T-cell (primary cell): ENCODE measurements at places on chromosomes 4 and X.

- peak overlapping the region; percentile 99 for H3K4me3 ChIP-seq
- DNase-seq = no peak
- H3K36me3 ChIP-seq = no peaks in the 10 kb centered on the region
Measured at GRCh38 chr4:8439914-8440491, 520 bp downstream of the ACOX3 start.

DNA sequence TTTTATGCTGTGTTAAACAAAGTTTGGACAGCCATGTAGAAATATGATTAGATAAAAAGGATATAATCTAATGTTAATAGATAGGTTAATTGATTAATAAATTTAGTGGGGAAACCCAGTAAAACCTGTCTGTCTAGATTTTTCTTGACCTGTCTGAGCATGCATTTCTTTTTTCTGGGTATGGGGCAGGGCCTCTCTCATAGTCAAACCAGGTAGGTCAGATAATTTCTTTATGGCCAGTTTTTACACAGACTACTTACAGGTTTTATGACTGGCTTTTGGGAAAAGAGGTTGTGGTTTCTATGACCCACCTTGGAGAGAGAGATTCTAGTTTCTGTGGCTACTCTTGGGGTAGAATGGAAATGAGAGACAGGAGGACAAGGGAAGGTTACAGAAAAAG lies 135.6 kb upstream of the EPHA5 start:
- no peak overlapping the region for H3K4me3 ChIP-seq
- H3K27me3 ChIP-seq = no peaks in the 10 kb centered on the region
- no peak overlapping the region for H3K27ac ChIP-seq
- no peaks in the 10 kb centered on the region for H3K36me3 ChIP-seq

DNA sequence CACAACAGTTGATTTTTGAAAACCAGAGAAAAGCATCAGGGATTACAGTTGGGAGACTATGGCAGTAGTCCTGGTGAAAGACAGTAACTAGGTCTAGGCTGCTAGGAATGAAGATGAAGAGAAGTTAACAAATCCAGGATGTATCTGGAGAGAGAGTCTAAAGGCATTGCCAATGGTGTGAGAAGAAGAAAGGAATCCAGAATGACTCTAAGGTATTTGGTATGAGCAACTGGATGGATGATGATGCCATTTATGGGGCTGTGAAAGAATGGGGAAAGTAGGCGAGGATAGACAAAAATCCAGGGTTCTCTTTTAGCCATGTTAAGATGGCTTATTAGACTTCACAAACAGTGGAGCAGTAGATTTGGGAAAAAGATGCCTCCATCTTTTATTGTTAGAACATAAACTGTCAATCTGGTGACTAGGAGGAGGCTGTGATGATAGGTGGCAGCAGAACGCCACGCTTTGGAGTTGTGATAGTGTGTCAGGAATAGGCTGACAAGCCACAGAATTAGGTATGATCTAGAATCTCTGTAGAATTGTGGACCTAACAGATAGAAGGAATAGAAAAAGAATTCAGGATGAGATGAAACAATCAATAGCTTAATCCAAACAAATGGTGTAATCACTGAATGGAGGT lies 27.3 kb upstream of the JADE1 start:
- H3K4me3 ChIP-seq = no peak overlapping the region
- no peaks in the 10 kb centered on the region for H3K27me3 ChIP-seq
- H3K4me1 ChIP-seq = no peaks in the 10 kb centered on the region
- peak; percentile 61 for DNase-seq

DNA sequence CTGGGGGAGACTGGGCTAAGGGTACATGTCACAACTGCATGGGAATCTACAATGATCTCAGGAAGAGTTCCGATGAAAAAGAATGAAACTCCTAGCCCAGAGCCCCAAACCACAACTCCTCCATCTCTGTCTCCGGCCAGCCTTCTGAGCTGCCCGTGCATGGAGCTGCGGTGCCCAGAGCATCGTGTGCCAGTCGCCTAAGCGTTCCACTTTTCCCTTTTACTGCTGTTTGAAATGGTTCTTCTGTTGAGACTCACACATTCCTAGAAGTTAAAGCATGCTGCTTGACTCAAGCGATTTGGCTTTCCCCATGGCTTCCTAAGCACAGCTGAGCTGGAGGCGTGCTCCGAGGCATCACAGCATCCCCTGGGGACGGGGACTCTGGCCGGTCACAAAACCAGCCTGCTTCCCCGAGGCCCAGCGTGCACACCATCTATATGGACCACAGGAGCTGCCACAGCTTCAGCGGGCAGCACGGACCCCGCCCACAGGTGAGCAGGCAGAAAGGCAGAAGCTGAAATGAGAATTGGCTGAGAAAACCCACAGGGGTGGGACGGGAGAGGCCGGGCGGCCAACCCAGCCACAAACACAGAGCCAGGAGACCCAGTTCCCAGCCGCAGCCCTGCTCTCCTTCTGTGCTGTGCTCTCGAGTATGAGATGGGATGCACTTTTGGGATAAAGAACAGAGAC lies 5.0 kb downstream of the CCNQ start:
- H3K36me3 ChIP-seq = peaks cover 44% of the 10 kb centered on the region
- no peaks in the 10 kb centered on the region for H3K27me3 ChIP-seq
- H3K4me1 ChIP-seq = peaks cover 23% of the 10 kb centered on the region
- no peak for DNase-seq
- H3K4me3 ChIP-seq = no peak overlapping the region

GRCh38 chr4:142353149-142353738 lies 492.9 kb downstream of the INPP4B start:
- H3K4me3 ChIP-seq = no peak overlapping the region
- H3K27ac ChIP-seq = peak overlapping the region; percentile 36
- no peaks in the 10 kb centered on the region for H3K27me3 ChIP-seq
- DNase-seq = peak; percentile 72
- peaks cover 35% of the 10 kb centered on the region for H3K4me1 ChIP-seq

GRCh38 chrX:74510401-74510800 lies 89.1 kb downstream of the SLC16A2 start:
- H3K4me3 ChIP-seq = no peak overlapping the region
- H3K27me3 ChIP-seq = peaks cover 3% of the 10 kb centered on the region
- DNase-seq = no peak
- no peaks in the 10 kb centered on the region for H3K4me1 ChIP-seq
- H3K27ac ChIP-seq = no peak overlapping the region

GRCh38 chr4:66991521-66991920 lies 553.8 kb downstream of the CENPC start:
- no peaks in the 10 kb centered on the region for H3K36me3 ChIP-seq
- no peaks in the 10 kb centered on the region for H3K4me1 ChIP-seq
- H3K4me3 ChIP-seq = no peak overlapping the region
- no peak overlapping the region for H3K27ac ChIP-seq

DNA sequence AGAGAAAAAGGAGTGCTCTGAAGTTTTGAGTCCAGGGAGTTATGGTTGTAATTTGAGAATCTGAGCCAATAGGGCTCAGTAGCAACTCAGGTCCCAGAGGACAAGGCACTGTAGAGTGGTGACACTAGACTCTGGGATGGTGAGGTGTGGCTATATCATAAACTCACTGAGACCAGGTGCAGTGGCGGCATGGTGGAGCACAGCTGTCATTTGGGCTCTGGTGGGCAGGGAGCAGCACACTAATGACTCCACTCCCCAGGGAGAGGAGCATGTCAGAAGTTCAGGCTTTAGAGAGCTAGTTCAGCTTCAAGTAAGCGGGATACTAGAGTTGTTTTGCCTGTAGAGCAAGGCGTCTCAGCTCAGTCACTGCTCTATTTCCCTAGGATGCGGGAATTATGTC lies 165.4 kb upstream of the USP38 start:
- H3K4me1 ChIP-seq = no peaks in the 10 kb centered on the region
- peaks cover 6% of the 10 kb centered on the region for H3K27me3 ChIP-seq
- no peak overlapping the region for H3K4me3 ChIP-seq

DNA sequence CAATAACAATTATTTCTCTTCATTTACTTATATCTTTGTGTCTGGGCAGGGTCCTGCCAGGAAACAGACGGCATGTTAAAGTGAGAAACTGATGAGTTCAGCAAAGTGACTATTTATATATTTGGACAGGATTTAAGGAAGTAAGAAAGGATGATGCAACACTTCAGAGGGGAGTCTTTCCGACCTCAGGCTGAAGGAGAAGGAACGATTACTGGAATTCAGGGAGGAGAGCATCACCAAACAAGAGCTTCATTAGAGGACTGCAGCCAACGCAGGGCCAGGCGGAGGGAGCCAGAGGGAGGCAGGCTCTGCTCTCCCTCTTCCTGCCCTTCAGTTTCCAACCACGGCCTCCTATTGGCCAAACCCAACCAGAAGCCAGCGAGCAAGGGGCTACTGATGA lies 1.5 kb upstream of the TLR7 start:
- no peak for DNase-seq
- H3K4me3 ChIP-seq = no peak overlapping the region
- no peak overlapping the region for H3K27ac ChIP-seq
- H3K4me1 ChIP-seq = no peaks in the 10 kb centered on the region

GRCh38 chr4:153148791-153149190 lies 55.5 kb upstream of the TRIM2 start:
- H3K27me3 ChIP-seq = no peaks in the 10 kb centered on the region
- no peak overlapping the region for H3K4me3 ChIP-seq
- DNase-seq = no peak
- H3K4me1 ChIP-seq = peaks cover 19% of the 10 kb centered on the region

- no peak overlapping the region for H3K4me3 ChIP-seq
- H3K36me3 ChIP-seq = no peaks in the 10 kb centered on the region
- no peak overlapping the region for H3K27ac ChIP-seq
- H3K27me3 ChIP-seq = no peaks in the 10 kb centered on the region
- H3K4me1 ChIP-seq = no peaks in the 10 kb centered on the region
Measured at GRCh38 chrX:47047989-47048388, 30.3 kb upstream of the RGN start.

DNA sequence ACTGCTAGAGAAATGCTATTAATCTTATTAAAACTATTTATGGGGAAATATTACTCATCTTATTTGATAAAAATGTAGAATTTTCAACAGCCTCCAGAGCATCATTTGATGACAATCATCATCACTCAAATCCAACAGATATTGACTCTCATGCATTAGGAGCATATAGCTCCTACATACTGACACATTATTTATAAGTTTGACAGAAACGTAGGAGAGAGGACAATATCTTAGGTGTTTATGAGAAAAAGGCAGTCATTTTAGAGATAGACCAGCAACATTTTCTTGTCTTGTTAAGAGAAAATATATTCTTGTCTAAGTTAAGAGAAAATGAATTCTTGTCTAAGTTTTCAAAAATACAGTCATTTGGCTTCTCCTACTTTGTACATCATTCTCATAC lies 2550.2 kb downstream of the PCDH7 start:
- no peaks in the 10 kb centered on the region for H3K36me3 ChIP-seq
- no peaks in the 10 kb centered on the region for H3K27me3 ChIP-seq
- H3K4me3 ChIP-seq = no peak overlapping the region
- no peak overlapping the region for H3K27ac ChIP-seq
- H3K4me1 ChIP-seq = no peaks in the 10 kb centered on the region
- DNase-seq = no peak

DNA sequence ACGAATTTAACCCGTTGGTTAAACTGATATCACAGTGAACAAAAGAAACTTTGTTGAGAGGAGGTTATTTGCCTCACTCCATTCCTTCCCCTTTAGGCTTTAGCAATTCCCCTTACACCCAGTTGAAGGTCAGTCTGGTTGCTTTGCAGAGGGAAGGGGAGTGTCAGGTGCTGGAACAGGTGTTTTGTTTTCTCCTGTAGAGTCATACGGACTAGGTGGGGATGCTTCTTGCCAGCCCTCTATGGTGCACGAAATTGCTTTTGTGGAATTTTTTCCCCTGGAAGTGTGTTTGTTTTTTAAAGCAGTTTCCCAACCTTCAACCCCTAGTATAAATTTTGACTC lies 33.1 kb downstream of the DLG3 start:
- H3K4me1 ChIP-seq = no peaks in the 10 kb centered on the region
- no peaks in the 10 kb centered on the region for H3K27me3 ChIP-seq
- no peaks in the 10 kb centered on the region for H3K36me3 ChIP-seq
- no peak overlapping the region for H3K4me3 ChIP-seq

DNA sequence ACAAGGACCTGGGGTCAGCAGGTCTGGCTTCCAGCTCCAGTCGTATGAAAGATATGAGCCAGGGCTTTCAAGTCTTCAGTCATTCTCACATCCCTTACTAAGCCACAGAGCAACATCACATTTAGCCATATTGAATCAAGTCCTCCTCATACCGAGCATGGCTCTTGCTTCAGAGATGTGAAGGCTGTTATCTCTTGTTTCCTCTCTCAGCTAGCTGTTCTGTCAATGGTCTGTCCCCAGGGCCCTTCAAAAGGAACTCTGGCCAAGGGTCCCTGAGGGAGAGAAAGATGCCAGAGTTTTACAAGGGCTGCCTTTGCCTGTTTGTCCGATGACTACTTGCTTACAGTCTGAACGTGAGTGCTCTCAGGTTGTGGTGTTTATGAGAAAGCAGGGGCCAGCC lies 30.5 kb downstream of the DOCK11 start:
- DNase-seq = no peak
- H3K36me3 ChIP-seq = peaks cover 4% of the 10 kb centered on the region
- H3K27me3 ChIP-seq = no peaks in the 10 kb centered on the region
- H3K27ac ChIP-seq = peak overlapping the region; percentile 89
- H3K4me1 ChIP-seq = peaks cover 69% of the 10 kb centered on the region
- no peak overlapping the region for H3K4me3 ChIP-seq

DNA sequence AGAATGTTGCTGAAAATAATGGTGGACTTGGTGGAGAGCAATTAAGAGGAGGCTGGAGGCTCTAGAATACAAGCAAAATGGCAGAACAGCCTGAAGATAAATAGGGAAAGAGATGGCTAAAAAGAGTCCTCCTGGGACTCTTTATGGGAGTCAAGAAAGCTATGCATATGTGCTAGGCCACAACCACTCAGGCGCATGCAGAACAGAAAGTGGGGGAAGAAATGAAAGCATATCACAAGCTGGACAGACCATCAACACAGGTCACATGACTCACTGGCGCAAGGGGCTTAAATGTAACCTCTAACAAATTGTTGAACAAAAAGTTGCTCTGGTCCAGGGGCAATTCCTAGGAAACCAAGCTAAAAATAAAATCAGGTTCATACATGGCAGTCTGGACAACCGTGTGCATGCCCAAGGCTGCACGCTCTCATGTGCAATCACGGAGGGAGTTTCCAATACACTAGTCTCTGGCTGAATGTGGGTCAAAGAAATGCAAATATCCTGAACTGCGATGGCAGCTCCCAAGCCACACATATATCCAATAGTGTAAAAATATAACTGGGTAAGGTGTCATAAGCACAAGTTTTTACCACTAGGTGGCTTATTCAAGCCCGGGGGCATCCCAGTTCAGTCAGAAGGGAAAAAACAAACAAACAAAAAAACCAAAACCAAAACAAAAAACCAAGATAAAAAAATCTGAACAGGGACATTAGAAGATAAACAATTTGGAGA lies 45.4 kb downstream of the ZNF711 start:
- no peaks in the 10 kb centered on the region for H3K36me3 ChIP-seq
- no peaks in the 10 kb centered on the region for H3K4me1 ChIP-seq
- no peaks in the 10 kb centered on the region for H3K27me3 ChIP-seq
- H3K4me3 ChIP-seq = no peak overlapping the region
- H3K27ac ChIP-seq = no peak overlapping the region
